T follicular helper cell (primary cell): ENCODE measurements at places on chromosomes 7 and 10.

DNA sequence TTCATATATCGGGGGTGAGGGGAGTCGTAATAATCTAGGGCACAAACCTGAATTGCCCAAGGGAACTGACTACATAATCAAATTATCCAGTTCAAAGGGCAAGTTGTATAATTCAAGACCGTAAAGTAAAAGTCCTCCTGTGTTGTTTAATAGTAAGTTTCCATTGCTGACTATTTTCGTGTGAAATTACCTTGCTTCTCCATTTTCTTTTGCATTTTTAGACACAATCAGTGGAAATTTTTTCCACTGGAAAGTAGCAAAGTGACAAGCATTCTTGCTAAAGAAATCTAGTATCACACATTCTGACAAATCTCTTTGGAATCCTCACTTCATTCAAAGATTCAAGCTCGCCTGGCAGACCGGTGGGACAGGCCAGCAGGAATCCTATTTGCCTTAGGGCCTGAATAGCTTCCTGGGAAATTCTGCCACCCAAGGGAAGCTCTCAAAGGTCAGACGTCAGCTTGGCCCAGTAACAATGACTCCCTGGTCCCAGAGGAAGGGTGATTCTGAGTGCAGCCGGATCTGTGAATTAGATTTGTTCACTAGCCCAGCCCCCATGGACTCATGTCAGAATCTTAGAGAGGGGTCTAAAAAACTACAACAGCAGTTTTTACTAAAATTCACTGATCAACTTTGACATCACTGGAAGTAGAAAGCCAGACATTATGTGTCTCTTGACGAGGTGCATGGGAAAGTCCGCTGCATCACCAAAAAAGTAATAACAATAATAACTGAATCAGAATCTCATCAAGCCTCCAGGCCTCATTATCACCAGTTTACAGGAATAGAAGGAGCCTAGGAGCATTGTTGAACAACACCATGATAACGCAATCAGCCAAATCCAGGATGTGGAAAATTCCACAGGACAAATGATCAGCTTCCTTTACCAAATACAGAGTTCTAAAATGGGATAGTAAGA is 161.0 kb downstream of the SKIDA1 start:
- DNase-seq = no peak

DNA sequence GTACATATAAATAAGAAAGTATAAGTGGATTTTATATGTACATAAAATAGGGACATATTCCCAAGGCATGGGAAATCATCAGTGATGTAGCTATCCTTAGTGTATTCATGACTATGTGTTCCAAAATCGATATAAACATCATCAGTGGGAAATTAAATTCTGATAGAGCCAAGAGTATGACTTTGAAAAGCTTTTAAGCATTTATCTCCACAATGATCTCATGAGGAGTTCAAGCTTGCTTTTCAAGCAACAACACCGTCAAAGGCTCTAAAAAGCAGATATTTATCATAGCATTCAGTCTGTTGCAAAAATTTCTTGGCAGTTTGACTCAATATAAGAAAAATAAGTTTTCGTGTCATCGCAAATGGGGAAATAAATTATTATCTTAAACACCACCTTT is 14.5 kb upstream of the NEBL start:
- no peak for DNase-seq

DNA sequence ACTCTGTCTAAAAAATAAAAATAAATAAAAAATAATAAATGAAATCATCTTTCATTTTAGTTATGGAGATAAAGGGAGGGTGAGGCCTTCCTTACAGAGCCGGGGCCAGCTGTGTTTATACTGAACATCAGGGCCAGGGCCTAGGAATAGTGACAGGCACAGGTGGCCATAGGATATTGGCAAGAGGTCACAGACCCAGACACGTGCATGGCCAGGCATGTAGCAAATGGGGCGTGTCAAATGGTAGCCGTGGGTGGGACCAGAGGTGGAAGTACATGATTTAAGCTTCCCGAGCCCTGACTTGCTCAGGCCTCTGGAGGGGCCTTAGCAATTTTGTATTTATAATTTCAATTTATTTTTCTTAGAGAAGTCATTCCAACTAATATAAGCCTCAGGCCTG is 353.0 kb downstream of the ANKRD30A start:
- DNase-seq = no peak

DNA sequence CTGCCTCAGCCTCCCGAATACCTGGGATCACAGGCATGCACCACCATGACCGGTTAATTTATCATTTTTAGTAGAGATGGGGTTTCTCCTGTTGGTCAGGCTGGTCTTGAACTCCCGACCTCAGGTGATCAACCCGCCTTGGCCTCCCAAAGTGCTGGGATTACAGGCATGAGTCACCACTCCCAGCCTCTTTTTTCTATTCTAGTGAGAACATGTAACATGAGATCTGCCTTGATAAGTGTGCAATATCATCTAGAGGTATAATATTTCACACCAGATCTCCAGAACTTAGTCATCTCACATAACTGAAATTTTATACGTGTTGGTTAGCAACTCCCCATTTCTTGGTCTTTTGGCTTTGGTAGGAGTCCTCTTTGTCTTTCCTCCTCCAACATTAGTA is 656.9 kb downstream of the CNTNAP2 start:
- DNase-seq = no peak

GRCh38 chr7:2004841-2005725 is 227.7 kb downstream of the MAD1L1 start:
- no peak for DNase-seq

- no peak for DNase-seq
These were observed 168.6 kb downstream of the PRKCQ start for GRCh38 chr10:6411436-6411835.

- no peak for DNase-seq
These were observed 290.6 kb upstream of the SMIM30 start for GRCh38 chr7:113408999-113409398.

- no peak for DNase-seq
These were observed 95.5 kb downstream of the DIP2C start for GRCh38 chr10:593901-594457.

DNA sequence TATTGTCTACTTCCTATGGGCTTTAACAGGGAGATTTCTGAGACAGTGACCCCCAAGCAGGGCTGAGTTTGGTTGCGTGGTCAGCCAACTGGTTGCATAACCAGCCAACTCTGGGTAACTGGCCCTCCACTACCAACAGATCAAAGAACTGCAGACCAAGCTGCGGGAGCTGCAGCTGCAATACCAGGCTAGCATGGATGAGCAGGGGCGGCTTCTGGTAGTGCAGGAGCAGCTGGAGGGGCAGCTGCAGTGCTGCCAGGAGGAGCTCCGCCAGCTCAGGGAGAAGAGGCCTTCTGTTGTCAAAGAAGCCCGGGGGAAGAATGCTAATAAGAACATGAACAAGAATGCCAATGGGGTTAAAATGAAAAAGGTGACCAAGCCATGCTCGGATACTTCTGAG is 15.7 kb upstream of the FLNC start:
- no peak for DNase-seq

DNA sequence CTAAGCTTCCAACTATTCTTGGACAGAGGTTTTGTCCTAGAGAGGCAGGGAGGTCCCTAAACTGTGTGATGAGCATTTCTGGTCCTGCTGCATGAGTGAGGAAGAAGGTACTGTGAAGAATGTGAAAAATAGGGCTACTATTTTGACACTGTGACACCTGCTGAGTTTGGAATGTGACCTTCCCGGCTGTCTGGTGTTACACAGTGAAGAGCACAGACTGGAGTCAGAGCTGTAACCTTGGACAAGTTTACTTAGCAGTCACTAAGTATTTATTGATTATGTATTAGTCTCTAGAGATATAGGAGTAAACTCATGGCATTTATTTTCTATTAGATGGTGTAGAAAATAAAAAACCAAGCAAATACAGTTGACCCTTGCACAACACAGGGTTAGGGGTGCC is 12.3 kb downstream of the GOLGA7B start:
- DNase-seq = no peak
